ENCODE measurements at places on chromosomes 4 and X. TPM values are rescaled to one million over a fixed set of nuclear protein-coding genes. Genes with fewer than 3 reads are reported as not detected.

GRCh38 chrX:118116713-118117550 lies at the start of gene KLHL13:
Gene KLHL13 (minus strand): TSS chrX:118116810. CDS start chrX:118028473, 88,337 bp downstream.
- DNase-seq, result peak; percentile 74

GRCh38 chr4:3451956-3452355 lies 10.2 kb downstream of the HGFAC start:
- DNase-seq, result no peak

- DNase-seq, result no peak
Observed at GRCh38 chr4:105546086-105546485, 6.3 kb upstream of the ARHGEF38 start.

DNA sequence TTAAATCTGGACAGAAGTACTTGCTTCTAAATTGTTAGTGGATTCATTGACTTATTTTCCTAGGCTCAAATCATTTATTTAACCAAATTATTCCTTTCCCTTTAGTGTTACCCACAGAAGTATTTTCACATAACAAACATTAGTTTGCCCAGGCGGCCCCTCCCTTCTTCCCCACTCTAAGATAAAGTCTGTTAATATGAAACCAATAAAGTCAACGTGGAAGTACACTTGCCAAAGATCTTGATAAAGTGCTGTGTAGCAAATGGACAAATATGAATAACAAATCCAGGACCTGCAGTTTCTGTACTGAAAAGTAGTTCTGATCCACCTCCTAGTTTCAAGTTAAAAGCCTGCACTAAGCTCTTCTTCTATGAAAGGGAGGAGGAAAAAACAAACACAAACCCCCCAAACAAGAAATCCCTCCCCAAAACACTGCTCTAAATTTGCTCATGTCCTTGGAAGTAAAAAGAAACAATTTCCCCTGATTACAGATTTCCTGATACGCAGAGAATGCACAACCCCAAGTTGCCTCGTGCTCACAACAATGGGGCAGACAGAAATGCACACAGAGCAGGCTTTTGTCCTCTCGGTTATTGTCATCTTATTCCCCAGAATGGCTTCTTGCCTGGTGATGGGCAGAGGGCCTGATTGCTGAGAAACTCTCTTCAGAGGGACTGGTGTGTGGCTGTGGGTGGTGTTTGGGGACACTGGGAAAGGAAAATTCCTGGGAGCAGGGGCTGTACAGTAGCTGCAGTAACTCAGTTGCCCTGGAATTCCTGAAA lies 23.2 kb downstream of the TMSB4X start:
- DNase-seq, result no peak

GRCh38 chr4:48333587-48333986 lies 7.7 kb upstream of the SLAIN2 start:
- DNase-seq, result no peak

The RAI2 gene
- 37.5 TPM for total RNA-seq

The TBC1D19 gene
- 8.9 TPM for total RNA-seq
